ENCODE measurements at places on chromosomes 13 and 19.

- no peak for DNase-seq
Observed at GRCh38 chr13:111861766-111862366, 205.1 kb upstream of the SOX1 start.

DNA sequence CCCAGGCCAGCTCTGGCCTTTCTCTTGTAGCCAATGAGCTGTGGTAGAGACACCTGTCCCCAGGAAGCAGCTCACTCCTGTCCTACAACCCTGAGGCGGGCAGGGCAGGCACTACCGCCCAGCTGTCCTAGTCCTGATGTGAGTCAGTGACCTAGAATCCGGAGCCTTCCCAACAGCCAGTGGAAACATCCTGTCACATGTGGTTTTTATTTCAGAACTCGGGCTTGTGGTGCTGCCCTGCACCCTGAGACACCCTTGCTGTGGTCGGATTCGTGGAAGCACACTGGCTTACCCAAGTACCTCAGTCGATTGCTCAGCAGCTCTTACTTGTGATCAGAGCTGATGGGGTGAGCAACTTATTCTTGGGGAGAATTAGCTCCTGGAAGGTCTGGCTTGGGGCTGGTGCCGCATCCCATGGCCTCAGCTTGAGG lies 83.6 kb upstream of the ARHGEF7 start:
- no peak for DNase-seq

DNA sequence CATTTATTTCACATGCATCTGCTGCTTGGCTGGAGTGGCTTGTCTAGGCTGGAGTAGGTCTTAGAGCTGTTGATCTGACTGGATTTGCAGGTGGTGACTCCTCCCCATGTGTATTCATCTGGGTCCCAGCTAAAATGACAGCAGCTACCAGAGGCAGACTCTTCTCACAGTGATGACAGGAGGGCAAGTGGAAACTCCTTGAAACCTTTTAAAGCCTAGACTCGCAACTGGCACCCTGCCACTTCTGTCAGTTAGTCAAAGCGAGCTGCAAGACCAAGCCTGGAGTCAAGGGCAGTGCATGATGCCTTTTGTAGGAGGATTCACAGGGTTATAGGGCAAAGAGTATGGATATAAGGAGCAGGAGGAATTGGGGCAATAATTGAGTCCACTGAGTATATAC lies 65.2 kb downstream of the TEX26 start:
- no peak for DNase-seq

- no peak for DNase-seq
Observed at GRCh38 chr13:80955501-80955900, 614.6 kb upstream of the SPRY2 start.

- no peak for DNase-seq
Observed at GRCh38 chr13:46860722-46861121, 36.1 kb downstream of the HTR2A start.

DNA sequence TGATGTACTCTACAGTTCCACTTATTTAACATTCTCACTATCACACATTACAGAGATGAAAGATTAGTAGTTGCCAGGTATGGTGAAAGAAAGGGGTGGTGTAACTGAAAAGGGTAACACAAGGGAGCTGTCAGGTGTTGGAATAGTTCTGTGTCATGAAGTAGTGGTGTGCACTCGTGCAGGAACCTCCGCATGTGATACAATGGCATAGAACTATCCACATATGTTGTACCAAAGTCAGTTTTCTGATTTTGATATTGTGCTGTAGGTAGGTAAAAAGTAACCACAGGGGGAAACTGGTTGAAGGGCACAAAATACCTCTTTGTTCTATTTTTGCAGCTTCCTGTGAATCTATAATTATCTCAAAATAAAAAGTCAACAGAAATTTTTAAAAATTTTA lies 24.4 kb upstream of the RPL21 start:
- DNase-seq = no peak

DNA sequence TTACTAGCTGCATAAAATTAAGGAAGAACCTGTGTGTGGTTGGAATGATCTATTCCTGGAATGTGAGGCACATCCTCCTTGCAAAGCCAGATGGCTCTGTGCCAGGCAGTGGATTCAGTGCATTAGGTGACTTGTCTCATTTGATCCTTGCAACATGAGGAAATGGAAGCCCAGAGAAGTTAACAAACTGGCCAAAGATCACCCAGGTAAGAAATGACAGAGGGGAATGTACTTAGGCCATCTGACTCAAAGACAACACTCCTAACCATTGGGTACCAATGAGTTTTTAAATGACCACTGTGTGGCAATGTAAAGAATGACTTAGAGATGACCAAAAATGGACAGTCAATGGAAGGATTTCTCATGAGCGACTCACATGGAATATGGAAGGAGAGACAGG lies 114.2 kb upstream of the RXFP2 start:
- no peak for DNase-seq
